T-helper 17 cell (primary cell): ENCODE measurements at places on chromosomes 7 and 10.

- no peak for DNase-seq
Measured at GRCh38 chr7:155294511-155294778, 3.2 kb upstream of the INSIG1 start.

GRCh38 chr7:77979219-77979618 lies 180.6 kb downstream of the PHTF2 start:
- no peak for DNase-seq

DNA sequence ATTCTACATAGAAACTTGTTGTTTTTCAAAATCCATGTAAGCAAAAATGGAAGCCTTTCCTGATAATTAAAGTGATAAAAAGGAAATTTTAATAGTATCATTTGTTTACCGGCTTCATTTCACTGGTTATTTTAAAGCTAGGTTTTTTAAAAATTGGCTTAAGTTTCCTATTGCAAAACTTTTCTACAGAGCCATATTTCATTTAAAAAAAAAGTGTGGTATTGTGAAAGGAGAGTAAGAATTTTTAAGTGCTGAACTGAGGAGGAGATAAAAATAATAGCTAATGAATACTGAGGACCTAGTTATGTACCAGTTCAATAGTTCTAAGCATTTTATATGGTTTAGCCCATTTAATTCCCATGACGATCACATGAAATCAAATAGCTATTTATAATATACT lies 172.2 kb upstream of the COL1A2 start:
- no peak for DNase-seq

DNA sequence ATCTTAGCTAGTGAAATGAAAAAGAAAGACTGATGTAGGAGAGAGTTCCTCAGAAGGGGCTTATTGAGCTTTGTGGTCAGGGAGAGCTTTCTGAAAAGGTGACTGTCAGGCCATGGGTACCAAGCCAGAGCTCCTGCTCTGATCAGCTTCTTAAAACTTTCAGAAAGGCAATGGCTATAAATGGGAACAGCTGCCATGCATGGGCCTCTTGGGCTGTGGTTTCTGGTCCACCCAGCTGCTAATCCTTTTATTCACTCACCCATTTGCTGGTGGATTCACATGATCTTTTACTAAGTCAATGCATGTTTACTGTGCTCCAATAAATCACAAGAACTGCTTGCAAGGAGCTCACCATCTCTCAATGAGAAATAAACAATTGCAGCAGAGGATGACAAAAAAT lies 60.1 kb upstream of the ZPBP start:
- DNase-seq = no peak

DNA sequence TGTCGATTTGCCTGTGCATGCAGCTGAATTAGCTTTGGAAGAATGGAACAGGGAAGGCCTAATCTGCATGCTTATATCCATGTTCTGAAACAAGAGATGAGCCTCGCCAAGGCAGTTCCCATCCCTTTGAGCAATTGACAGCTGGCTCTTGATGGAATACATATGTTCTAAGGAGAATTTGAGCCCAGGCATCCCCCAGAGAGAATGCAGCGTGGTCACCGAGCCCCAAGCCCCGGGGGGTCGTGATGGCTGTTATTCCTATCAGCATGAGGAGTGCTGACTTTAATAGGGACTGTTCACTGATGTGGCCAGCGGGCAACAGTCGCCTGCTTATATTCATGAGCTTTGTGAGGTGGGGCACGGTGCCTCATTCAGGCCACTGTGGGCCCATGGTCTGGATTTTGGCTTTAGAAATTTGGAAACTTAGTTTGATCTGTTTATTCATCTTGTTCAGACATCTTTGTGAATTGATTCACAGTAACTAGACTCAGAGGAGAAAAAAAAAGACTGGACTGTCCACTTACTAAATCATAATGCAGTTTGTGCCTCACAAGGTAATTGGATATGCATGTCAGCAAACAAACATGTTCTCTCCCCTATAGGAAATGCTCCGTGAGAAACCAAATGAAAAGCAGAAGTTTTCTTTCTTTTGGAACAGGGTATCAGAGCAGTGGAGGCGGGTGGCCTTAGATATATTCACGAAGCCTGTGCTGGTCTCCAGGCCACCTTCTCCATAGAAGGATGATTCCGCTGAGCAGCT lies 204.9 kb downstream of the CCDC3 start:
- DNase-seq = no peak

GRCh38 chr7:118734541-118734940 lies 510.0 kb downstream of the ANKRD7 start:
- DNase-seq = no peak

- no peak for DNase-seq
Measured at GRCh38 chr10:71378336-71379117, 18.2 kb upstream of the CDH23 start.

- DNase-seq = no peak
Measured at GRCh38 chr7:146028251-146028750, 88.3 kb upstream of the CNTNAP2 start.

GRCh38 chr10:78371136-78371535 lies 337.5 kb downstream of the RPS24 start:
- no peak for DNase-seq

- DNase-seq = no peak
Measured at GRCh38 chr10:48317321-48317990, 11.0 kb downstream of the MAPK8 start.

- DNase-seq = no peak
Measured at GRCh38 chr10:104515678-104516199, 125.4 kb upstream of the SORCS3 start.
